ENCODE measurements at places on chromosomes 2 and 18.

- no peak for DNase-seq
These were observed 4.8 kb upstream of the PARD6G start for GRCh38 chr18:80252136-80252535.

GRCh38 chr2:40352041-40352702 lies 99.7 kb downstream of the SLC8A1 start:
- DNase-seq, result no peak

DNA sequence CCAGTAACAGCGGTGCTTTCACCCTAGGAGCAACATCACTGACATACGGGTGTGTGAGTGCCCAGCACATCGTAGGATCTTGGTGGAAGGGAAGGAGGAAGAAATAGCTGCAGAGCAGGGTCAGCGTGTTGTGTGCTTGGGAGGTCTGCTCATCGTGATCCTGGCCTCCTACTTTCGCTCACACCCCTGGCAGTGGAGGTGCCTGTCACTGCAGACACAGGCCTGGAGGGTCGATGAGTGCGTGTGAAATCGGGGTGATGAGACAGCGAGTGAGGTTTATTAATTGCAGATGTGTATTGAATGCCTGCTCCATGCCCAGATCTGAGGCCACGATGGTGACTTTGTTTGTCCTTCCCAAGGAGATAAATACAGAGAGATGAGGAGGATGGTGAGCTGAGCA lies 126.1 kb downstream of the NCK2 start:
- no peak for DNase-seq

DNA sequence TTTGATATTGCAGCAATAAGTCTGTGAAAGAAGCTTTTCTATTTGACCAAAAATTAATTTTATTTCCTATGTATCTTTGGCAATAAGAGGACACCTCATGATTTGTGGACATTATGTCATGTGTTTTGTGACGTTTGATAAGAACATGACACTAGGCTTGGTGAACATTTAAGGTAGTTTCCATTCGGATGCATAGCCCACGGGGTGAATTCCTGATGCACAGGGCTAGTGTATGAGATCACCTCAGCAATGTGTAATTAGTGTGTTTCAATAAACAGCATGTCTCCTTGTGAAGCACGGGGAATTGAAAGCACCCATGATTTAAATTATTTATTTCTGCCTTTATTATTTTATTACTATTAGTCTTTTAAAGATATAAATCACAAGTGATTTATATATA lies 146.1 kb upstream of the LINC00305 start:
- no peak for DNase-seq

GRCh38 chr2:219018286-219018685 lies 23.0 kb downstream of the CFAP65 start:
- DNase-seq, result no peak

DNA sequence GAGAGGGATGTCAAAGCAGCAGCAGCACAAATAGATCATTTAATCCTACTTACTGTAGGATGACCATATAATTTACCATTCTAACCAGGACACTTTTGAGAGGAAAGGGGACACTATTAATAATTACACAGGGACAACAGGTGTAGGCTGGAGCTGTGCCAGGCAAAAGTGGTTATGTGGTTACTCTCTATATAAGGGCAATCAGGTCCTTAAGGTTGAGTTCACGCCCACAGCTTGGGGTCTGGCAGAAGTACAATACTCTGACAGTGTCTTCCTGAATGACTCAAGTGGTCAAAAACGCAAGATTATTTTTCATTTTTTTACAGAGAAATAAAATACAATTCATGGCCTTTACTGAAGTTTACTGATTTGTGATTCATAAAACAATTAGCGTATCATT lies 2.8 kb downstream of the PREPL start:
- peak; percentile 60 for DNase-seq

DNA sequence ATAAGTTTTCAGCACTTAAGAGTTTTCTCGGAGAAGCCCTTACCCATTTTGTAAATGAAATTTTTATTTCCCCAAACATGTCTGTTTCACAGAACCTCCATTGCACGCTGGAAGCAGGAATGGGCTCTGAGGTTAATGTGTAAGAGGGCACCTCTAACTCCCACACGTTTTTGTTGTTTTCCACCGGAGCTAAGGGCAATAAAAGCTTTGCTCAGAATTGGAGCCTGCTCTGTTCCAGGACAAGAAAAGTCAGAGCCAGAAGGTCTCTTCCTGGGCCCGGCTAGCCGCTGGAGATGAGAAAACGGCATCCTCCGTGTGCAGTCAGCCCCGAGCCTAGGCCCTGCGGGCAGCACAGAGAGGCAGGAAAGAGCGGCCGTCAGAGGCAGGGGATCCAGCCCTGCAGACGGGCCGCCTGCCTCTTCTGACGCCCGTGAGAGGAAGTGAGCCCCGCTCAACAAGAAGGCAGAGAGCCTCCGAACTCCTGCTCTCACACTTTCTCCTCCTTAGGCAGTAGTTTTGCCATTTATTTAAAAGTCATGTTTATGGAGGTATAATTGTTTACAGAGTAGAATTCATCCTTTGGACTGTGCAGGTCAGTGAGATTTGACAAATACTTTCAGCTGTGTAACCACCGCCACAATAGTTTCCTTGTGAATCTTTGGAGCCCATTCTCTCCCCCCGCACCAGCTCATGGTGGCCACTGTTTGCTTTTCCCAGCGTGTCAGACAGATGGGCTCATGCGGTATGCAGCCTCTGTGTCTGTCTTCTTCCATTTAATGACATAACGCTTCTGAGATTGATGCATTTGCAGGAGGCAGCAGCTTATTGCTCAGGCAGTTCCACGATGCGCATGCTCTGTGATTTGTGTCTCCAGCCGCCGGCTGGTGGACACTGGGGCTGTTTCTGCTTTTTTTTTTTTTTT lies 117.3 kb downstream of the GALR1 start:
- no peak for DNase-seq

Data from stimulated activated CD8-positive, alpha-beta memory T cell treated with anti-CD3 and anti-CD28 coated beads, Interleukin-7, amount 100 ng/mL, for 48 hours (primary cell).